ENCODE measurements at places on chromosomes 1 and 21.
A peak's percentile ranks its signal among the peaks of the same experiment; 100 is the strongest.

DNA sequence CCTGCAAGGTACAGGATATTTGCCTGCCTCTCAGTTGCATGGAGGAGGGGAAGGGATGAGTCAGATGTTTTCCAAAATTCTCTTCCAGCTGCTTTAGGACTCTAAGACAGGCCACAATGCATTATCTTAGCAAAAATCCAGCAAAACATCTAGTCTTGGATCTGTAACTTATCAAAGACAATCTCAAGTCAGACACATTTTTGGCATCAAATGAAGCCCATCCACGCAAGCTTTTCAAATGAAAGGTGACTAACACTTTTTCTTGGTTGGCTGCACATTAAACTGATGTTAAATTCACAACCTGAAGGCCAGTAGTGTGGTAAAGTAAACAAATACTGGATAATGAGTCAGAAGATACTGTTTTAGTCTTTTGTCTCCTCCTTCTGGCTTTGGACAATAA lies 21.3 kb downstream of the FAM78B start:
- no peak for DNase-seq

DNA sequence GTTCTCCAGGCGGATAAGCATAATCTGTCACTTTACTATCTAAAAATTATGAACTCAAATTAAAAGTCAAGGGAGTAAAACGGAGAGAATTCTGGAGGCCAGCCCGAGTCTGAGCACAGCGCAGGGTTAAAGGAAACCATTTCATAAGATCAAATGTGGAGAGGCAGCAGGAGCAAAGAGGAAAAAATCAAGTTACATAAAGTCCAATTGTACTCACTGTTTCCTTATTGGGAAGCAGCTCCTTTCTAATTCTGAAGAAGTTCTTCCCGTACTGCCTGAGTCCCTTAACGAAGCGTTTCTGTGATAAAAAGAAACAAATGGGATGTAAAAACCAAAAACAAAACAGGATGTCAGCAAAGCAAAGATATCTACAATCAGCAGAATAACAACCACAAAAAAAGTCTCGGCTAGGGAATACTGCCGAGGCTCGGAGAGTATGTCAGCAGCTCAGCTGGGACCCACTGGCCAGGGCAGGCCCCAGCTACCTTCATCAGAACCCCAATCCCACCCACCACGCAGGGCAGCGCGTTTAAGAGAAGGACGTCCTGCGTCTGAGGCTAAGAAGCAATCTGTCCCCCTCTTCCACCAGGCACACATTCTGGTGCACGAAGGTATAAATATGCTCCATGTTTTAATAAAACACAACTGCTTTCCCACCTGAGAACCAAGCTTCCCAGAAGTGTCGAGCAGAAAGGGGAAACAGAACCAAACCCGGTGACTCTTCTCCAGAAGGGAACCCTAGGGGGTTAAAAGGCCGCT lies 104.8 kb downstream of the SLC45A1 start:
- peak; percentile 49 for DNase-seq

- DNase-seq = no peak
Measured at GRCh38 chr1:208668991-208669390, 424.8 kb upstream of the PLXNA2 start.

- no peak for DNase-seq
Measured at GRCh38 chr21:41876396-41876795, 2.7 kb downstream of the PRDM15 start.

- DNase-seq = no peak
Measured at GRCh38 chr1:245578308-245578707, 423.5 kb downstream of the KIF26B start.

GRCh38 chr21:42568376-42568775 lies 54.7 kb downstream of the SLC37A1 start:
- DNase-seq = no peak

GRCh38 chr1:228004331-228004855 lies 2.4 kb upstream of the WNT3A start:
- DNase-seq = peak; percentile 34

- no peak for DNase-seq
Measured at GRCh38 chr1:224339442-224340033, 9.6 kb upstream of the NVL start.

DNA sequence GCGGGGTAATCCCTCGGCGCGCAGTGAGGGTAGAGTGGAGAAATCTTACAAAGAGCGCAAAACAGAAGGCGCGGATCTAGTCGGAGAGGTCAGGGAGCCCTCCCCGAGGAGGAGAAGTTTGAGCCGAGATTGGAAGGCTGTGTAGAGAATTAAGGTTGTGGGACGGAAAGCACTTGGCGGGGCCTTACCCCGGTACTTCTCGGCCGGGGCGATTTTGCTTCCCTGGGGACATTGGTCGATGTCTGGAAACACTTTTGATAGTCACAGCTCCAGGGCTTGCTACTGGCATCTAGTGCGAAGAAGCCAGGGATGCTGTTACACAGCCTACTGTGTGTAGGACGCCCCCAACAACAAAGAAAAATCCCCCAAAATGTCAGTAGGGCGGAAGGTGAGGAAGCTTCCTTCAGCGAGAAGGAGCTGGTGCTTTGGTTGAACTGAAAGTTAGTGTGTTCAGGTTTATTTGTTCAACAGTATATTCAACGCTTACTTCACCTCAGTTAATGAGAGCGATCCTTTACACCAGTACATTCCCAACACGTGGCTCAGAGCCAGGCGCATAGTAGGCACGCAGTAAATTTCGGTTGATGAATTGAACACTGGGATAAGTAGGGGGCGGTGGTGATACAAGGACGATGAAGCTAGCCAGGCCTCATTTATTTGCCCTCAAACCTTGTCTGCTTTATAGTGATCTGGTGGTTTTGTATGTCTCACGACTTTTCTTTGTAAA lies 807 bp downstream of the CEP85 start:
- DNase-seq = peak; percentile 28

GRCh38 chr1:221117133-221117532 lies 237.9 kb downstream of the HLX start:
- DNase-seq = no peak

DNA sequence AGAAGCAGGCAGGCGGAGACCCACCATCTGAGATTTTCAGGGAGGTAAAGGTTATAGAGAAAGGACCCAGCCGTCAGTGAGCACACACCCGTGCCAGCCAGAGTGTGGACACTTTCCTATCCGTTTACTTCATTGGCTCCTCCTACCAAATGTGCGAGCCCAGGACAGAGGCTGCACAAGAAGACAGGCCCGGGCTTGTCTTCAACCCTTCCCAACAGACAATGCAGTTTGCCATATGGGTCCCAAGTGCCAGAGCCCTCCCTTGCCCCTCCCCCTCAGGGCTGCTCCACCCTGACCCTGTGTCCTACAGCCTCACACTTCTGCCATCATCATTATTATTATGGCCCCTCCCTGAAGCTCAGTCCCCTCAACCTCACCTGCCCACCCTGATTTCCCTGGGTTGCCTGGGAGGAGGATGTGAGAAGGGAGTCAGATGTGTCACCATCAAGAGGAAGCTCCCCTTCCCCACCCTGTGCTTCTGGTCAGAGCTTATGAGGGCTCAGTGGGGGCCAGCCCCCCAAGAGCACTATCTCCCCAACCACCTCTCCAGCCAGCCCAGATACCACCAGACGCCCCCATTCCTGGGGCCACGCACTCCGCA lies 9.4 kb downstream of the LAPTM5 start:
- DNase-seq = no peak

- peak; percentile 75 for DNase-seq
Measured at GRCh38 chr1:209651138-209651587, 1.1 kb downstream of the LAMB3 start.

DNA sequence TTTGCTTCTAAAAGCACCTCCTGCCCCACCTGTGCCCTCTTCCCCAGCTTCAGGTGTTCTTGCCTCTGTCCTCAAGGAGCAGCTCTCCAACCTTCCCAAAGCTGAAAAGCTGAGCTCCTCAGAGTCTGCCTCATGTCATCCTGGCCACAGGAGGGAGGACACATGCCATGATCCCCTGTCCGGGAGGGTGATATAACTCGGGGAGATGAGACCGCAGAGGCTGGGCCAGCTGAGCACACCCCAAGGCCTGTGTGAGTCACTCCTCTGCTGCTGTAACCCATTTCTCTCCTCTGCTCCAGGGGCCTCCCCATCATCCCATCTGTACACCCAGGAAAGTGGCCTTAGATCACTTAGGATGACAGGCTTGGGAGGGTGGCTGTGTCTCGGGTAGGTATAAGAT lies 49.8 kb downstream of the EPHB2 start:
- no peak for DNase-seq
